ENCODE measurements at places on chromosomes 5 and 9.

DNA sequence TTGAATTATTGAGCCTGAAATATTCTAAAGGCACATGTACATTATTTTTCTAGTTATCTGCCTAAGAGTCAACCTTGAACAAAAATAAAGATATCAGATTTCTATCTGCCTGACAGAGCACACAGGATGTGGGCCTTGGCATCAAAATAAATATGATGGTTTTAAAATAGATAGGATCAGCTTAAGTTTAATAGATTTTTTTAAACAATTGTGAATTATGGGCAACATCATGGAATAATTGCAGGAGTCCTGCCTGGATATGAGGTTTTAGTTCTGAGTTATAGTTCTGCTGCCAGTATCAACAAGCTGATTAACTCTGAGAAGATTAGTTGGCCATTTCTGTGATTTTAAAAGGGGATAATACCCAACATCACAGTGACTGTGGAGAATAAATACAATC is 107.0 kb upstream of the PCA3 start:
- DNase-seq: no peak

- no peak for DNase-seq
Measured at GRCh38 chr5:90153031-90153430, 256.5 kb downstream of the CETN3 start.

- no peak for DNase-seq
Measured at GRCh38 chr5:143083006-143083405, 312.8 kb downstream of the ARHGAP26 start.

DNA sequence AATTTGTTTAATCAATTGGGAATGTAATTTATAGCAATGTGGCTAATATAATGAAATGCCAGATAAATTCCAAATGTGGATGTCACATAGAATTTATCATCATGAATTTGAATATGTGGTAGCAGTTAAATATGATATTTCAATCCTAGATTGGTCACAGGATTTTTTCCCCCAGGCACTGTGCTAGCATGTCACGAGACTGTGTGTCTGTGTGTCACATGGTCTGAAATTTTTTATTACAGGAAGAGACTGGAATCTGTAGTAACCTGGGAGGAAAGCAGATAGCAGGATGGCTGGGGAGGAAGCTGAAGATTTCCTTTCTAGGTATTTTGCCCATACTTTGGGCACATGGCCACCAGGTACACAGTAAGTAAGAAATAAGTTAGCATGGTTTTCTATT is 35.4 kb upstream of the MSH3 start:
- DNase-seq: no peak

- DNase-seq: no peak
Measured at GRCh38 chr9:22203371-22204138, 194.4 kb upstream of the CDKN2B start.

DNA sequence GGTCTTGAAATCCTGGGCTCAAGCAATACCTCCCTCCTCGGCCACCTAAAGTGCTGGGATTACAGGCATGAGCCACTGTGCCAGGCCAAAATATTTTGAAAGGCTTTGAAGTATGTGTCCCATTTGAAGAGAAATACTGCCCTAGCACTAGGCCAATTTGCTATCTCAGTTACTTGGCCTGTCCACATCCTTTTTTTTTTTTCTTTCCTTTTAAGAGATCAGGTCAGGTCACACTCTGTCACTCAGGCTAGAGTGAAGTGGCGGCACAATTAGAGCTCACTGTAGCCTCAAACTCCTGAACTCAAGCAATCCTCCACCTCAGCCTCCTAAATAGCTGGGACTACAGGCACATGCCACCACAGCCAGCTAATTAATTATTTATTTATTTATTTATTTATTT is 84.2 kb downstream of the NR6A1 start:
- DNase-seq: no peak

DNA sequence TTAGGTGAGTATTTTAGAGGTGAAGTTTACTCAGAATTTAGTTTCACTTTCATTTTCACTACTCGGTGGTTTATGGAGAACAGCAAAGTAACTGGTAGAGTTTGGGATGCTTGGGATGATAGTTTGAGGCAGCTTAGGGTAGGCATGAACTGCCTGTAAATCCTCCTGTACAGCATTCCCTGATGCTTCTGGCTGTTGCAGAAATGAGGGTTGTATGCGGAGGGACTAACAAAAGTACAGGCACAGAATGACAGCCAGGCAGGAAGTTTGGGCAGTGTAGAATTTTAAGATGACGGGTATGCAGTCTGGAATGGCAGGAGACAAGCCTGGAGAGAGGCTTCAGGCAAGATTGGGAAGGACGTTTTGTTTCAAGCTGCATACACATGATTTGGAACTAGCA is 48.0 kb upstream of the FAM120AOS start:
- DNase-seq: no peak

- no peak for DNase-seq
Measured at GRCh38 chr9:16597136-16597535, 273.3 kb downstream of the BNC2 start.

GRCh38 chr5:56814361-56814962 is 887 bp upstream of the MAP3K1 start:
- DNase-seq: peak; percentile 38

DNA sequence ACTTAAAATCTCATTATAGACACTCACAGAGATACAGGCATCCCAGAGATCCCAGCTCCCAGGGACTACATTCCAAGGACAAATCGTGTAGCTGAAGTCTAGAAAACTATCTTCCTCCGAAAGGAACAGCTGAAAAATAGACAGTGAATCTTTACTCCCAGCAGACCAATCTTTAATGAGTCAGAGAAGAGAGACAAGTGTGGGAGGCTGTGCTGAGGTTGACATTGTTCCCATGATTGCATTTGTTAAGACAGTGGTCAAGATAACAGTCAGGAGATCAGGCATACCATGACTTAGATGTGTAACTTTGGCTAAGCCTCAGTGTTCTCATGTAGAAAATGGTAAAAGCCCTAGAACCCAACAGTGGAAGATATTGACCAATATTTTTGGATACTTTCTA is 120.7 kb downstream of the PAPPA start:
- DNase-seq: no peak

DNA sequence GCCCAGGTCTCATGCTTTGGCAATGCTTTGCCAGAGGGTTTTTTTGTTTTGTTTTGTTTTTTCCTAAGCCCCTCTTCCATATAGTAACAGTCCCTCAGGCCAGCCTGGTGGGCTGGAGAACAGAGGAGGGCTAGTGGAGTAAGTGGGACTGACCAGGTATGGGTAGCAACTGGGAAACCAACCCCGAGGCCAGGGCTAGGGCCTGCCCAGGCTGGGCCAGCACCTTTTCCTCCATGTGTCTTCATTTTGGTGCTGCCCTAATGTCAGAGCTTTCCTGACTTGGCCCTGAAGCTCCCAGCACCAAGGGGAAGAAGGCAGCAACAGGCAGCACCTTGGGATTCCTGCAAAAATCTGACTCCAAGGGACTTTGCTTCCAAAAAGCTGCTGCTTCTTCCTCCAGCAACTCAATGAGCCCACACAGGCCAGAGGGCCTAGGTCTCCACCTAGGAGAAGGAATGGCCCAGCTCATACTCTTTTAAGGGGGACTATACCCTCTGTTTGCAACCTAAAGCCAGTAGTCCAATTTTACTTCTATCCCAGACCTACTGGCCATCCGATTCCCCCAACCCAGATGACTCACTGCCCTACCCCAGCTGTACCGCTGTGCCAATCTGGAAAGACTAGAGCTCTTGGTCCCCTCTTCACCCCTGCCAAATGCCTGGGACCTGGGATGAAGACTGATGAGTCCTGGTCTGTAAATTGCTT is 105.1 kb downstream of the PSD2 start:
- DNase-seq: no peak

GRCh38 chr9:89605465-89606048 is 745 bp downstream of the GADD45G start:
- DNase-seq: peak; percentile 64

DNA sequence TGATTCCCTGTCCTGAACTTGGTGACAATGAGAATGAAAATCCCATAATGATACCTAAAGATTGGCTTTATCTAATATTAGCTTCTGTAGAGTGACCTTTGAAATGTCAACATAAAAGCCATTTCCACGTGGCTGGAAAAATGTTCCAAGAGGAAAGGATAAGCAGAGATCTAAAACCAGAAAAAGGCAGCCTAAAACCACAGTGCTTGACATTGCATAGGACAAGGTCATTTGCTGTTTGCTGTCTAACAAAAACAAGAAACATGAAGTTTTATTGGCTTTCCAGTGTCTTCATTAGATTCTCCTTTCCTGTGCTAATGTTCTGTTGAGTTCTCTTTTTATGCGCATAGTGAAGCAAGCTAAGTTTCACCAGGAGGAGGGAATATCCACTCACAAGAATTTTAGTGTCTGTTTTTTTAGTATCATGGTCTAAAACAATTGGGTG is 44.6 kb downstream of the CPEB4 start:
- DNase-seq: no peak

DNA sequence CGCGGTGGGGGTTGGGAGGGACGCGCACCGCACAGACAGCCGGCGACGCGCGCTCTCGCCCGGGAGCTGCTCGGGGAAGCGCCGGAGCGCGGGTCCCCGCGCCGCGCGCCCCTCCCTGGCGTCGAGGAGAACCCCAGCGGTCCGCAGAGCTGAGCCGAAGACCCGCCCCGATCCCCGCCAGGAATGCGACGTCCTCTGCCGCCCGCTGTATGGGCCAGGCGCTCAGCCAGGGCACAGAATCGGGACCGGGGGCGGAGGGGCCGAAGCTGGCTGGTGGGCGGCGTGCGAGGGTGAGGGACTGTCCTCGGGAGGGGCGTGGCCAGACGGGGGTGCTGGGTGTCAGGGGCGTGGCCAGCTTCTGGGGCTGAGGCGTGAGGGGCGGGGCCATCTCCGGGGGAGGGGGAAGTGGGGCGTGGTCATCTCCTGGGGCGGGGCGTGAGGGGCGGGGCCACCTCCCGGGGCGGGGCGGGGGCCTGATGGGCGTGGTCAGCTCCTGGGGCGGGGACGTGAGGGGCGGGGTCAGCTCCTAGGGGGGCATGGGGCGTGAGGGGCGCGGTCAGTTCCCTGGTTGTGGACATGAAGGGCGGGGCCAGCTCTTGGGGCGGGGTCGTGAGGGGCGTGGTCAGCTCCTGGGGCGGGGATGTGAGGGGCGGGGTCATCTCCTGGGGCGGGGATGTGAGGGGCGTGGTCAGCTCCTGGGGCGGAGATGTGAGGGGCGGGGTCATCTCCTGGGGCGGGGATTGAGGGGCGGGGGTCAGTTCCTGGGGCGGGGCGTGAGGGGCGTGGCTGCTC is 965 bp downstream of the PTGDS start:
- DNase-seq: no peak

DNA sequence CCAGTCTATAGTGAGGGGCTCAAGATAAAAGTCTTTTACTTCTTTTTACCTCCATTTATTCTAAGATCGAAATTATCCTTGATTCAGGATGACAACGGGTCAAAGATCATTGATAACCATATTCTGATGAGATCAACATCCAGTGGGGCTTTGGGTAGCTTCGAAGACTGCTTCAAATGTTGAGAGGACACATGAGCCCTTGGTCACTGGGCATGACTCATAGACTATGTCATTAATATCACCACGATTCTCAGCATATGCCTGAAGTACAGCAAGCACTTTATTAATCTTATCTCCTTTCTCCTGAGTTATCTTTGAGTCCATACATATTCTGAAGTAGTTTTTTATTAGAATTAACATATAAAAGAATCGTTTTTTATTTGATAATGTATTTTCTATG is 117.1 kb upstream of the DAB2 start:
- DNase-seq: no peak

- DNase-seq: no peak
Measured at GRCh38 chr5:154397652-154398406, 48.0 kb upstream of the SAP30L start.

GRCh38 chr5:78605611-78606010 is 43.0 kb downstream of the LHFPL2 start:
- no peak for DNase-seq

- no peak for DNase-seq
Measured at GRCh38 chr5:10634050-10634449, 70.2 kb downstream of the ANKRD33B start.

DNA sequence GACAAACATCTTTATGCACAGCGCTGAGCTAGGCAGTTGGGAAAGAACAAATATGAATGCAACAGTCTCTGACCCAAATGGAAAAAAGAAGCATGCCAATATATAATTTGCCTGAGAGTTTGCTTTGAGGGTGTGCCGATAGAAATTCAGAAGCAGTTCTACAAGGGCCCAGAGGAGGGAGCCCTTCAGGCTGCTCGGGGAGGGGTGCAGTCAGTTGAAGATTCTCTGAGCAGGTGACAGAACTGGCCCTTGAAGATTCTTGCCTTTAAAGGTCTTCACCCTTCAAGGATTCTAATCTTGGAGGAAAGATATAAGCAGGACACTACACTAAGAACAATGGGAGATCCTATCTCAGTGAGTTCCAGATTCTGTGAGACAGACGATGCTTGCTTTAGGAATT is 3.7 kb upstream of the PAPPA start:
- no peak for DNase-seq

DNA sequence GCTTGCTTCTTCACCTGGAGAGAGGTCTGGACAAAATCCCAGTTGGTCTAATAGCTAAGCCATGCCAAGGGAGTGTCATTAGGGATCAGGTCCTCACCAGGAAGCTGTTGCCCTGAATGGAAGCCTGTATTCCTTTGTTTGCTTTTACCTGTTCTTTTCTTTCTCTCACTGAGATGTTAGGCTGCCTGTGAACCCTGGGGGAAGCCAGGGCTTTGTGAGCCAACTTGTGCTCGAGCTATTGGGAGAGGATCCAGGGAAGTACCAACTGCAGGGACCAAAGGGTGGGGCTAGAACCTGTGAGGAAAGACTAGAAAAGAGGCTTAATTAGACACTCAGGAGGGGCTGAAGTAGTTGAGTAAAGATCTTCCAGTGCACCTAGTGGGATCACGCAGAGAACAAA is 451.2 kb upstream of the TLE4 start:
- DNase-seq: no peak

DNA sequence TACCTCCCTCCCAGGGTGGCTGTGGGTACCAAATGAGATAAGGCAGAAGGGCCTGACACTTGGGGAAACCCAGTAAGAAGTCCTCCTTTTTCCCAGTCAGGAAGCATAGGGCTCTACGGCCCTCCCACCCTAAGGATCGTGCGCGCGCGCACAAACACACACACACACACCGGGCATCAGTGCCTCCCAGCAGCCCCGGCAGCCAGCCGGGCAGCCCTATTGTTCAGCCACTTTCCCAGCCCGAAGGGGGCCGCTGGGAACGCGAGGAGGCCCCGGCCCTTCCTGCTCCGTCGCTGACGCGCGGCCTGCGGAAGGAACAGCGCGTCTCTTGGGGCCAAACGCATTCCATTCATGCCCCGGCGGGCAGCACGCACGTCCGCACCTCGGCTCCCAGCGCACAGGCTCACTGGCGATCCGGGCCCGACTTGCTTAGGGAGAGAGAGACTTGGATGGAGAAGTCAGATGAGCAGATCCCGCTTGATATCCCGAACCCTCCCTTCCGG is 22.6 kb downstream of the DUSP1 start:
- peak; percentile 60 for DNase-seq

DNA sequence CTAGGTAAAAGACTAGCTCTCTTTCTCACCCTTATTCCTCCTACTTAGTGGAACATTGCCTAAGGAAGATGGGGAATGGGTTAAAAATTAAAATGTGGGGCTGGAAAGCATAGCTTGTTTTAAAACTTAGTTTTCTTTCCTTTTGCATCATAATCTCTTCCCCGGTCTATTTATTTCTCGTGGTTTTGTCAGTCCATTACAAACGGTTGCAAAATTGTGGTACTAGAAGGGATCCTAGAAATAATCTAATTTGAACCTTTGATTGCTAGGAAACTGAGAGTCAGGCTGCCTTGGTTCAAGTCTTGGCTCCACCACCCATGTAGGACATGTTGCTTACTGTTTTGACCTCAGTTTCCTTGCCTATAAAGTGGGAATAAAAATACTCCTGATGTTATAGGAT is 1.3 kb downstream of the IL31RA start:
- no peak for DNase-seq

GRCh38 chr5:151451626-151452520 is 4.5 kb downstream of the SLC36A1 start:
- DNase-seq: no peak

Data from hindlimb muscle (tissue), 1 donor.